ENCODE measurements at places on chromosomes 13 and 19.
A peak's percentile ranks its signal among the peaks of the same experiment; 100 is the strongest.

DNA sequence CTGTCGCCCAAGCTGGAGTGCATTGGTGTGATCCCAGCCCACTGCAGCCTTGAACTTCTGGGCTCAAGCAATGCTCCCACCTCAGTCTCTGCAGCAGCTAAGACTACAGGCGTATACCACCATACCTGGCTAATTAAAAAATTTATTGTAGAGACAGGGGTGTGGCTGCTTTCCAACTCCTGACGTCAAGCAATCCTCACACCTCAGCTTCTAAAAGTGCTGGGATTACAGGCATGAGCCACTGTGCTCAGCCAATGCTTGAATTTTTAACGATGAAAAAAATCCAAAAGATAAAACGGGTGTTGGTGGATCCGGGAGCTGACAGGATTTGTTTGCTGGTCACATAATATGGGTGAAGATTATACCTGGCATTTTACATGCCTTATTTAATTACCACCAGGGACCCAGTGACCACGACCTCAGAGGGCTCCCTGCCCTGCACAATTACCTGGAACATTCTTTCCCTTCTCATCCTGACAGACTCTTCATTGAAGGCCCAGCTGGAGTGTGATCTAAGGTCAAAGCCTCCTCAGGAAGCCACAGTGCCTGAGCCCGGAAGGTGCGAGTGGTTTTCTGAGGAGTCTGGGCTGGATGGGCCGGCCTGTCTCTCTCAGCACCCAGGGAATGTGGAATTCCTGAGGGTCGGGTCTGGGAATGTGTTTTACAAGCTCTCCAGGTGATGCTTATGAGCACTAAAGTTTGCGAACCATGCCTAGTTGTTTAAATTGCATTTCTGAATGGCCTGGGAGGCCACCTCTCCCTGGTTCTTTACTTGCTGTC, 193.3 kb downstream of the USP12 start:
- no peak for DNase-seq

DNA sequence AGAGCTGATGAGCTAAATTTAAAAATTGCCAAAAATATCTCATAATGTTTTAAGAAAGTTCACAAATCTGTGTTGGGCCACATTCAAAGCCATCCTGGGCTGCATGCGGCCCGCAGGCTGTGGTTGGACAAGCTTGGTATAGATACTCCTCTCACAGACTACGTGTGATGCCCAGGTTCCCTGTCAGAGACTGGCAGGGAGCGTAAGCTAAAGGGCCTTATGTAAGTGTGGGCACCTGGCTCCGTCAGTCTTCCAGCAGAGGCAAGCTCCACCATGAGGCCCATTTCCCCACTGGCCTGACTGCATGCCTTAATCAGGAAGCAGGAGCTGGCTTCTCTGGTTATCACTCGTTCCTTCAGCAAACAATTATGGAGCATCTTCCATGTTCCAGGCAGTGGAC, 200.2 kb downstream of the FOXO1 start:
- DNase-seq = no peak

- DNase-seq = peak; percentile 93
Measured at GRCh38 chr19:8361921-8362793, 1.8 kb upstream of the ANGPTL4 start.

DNA sequence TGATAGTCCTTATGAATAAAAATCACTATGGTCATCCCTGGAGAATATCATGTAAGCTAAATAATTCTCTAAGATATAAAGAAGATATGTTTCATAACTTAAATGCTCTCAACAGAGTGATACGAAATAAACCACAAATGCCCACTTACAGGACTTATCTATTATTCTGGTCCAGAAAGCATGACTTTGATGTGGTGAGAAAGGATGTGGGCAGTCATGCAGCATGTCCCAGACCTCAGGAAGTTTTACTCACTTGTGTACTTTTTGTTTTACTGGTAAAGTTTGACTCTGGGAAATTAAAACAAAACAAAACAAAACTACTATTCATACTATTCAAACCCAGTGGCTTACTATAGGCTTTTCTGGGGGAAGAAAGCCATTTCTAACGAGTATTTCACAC, 483.2 kb upstream of the SLITRK6 start:
- DNase-seq = no peak

DNA sequence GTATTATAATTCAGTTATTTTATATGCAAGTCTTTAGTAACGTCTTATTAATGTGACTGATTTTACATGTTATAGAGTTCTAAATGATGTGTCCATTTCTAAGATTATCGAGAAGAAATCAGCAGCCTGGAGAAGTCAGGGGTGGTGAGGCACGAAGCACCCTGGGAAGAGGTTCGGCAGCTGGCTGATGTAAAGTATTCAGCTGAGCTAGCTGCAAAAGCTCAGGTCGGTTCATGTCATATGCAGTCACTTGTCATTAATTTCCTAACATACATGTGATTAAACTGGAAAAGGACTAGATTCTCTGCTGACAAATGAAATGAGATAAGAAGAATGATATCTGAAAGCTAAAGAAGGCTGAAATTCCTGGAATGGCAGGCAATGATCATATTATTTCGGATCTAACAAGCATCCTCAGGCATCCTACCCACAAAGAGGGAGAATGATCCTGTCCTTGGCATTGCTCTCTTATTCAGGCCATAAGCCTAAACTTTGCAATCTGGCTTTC, 383.0 kb upstream of the SLITRK1 start:
- no peak for DNase-seq

GRCh38 chr13:82458169-82458568, 1424.1 kb downstream of the SLITRK1 start:
- DNase-seq = no peak

GRCh38 chr19:29503140-29503758, 22.5 kb upstream of the VSTM2B start:
- DNase-seq = no peak

GRCh38 chr13:110582421-110582954, 21.0 kb upstream of the RAB20 start:
- DNase-seq = no peak

DNA sequence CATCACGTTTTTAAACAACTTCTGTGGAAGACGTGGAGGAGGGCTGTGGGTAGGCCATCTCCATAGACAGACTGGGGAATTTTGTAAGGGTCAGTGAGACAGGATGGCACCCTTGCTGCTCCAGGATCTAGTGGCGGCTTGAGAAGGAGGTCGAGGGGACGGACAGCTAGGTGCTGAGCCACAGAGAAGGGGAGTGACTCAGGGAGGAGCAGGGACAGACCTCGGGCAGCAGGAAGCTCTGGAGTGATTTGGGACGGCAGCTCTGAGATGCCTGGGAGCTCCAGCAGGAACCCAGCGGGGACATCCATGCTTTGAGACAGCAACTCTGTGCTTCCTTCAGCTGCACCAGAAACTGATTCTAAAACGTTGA, 169.1 kb upstream of the SOX1 start:
- DNase-seq = no peak

GRCh38 chr19:570937-571565, 1.3 kb upstream of the BSG start:
- DNase-seq = no peak

DNA sequence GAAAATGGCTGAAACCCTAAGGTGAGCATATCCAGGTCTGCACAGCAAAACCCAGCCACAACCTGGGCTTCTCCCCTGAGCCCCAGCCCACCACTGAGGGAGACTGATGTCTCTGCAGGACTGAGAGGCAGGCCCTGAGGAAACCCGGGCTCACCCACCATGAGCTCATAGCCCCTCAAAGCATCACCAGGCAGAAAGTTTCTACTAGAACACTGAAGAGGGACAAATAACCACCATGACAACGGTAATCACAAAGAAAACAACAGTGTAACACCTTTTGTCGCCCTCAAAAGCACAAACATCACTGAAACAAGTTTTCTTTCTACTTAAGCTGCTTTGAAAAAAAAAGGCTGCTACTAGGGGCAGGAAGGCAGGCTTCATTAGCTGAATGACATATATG, 29.8 kb downstream of the TSHZ3 start:
- no peak for DNase-seq

GRCh38 chr19:43768273-43769050, 12.3 kb downstream of the KCNN4 start:
- peak; percentile 33 for DNase-seq

DNA sequence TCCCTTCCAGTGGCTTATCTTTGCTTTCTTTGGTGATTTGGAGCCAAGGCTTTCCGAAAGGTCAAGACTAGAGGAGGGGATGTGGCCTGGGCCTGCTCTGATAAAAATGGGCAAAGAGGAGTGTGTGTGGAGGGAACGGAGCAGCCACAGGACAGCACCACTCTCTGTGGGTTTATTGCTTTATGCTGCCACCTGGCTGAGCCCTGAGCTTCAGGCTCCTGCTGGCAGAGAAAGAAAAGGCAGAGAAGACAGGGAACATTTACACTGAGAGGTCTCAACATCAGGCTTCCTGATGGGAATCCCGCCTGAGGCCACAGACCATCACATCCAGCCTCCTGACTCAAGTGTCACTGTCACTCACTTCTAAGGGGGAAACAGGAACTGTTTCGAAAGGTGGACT, 9.2 kb upstream of the GSX1 start:
- DNase-seq = no peak

Data from left ventricle myocardium inferior (tissue), 1 donor.